ENCODE measurements at places on chromosomes 3 and 15. TPM values are rescaled to one million over a fixed set of nuclear protein-coding genes. Genes with fewer than 3 reads are reported as not detected.

- no peak overlapping the region for H3K27ac ChIP-seq
- DNase-seq = no peak
- no peaks in the 10 kb centered on the region for H3K36me3 ChIP-seq
- peaks cover 33% of the 10 kb centered on the region for H3K27me3 ChIP-seq
- peaks cover 10% of the 10 kb centered on the region for H3K4me1 ChIP-seq
Measured at GRCh38 chr3:174439331-174440252, 419.5 kb upstream of the NAALADL2 start.

GRCh38 chr15:40067921-40068624 lies 29.1 kb upstream of the SRP14 start:
- H3K27ac ChIP-seq = no peak overlapping the region
- no peak for DNase-seq
- H3K4me1 ChIP-seq = peaks cover 17% of the 10 kb centered on the region

- H3K27me3 ChIP-seq = no peaks in the 10 kb centered on the region
- no peaks in the 10 kb centered on the region for H3K4me1 ChIP-seq
- DNase-seq = no peak
- no peak overlapping the region for H3K4me3 ChIP-seq
Measured at GRCh38 chr15:66775127-66776105, 73.4 kb downstream of the SMAD6 start.

GRCh38 chr15:73955861-73956742 lies 29.8 kb downstream of the LOXL1 start:
- DNase-seq = no peak
- H3K36me3 ChIP-seq = no peaks in the 10 kb centered on the region
- H3K4me3 ChIP-seq = no peak overlapping the region
- H3K27ac ChIP-seq = no peak overlapping the region
- H3K4me1 ChIP-seq = peaks cover 51% of the 10 kb centered on the region
- H3K27me3 ChIP-seq = no peaks in the 10 kb centered on the region

Gene CYP1A2
- not detected for total RNA-seq

Gene GOLGA8R
- 3.4 TPM for total RNA-seq

Gene CPN2
- total RNA-seq = not detected

Gene RLBP1
- total RNA-seq = not detected

Gene HRG
- total RNA-seq = not detected
